ENCODE measurements at places on chromosomes 11 and 22. TPM values are rescaled to one million over a fixed set of nuclear protein-coding genes. Genes with fewer than 3 reads are reported as not detected.

KRTAP5-1 gene
- total RNA-seq = not detected

GRCh38 chr11:97567801-97568200, 1178.0 kb downstream of the JRKL start:
- no peaks in the 10 kb centered on the region for H3K36me3 ChIP-seq
- H3K4me1 ChIP-seq = no peaks in the 10 kb centered on the region
- no peak overlapping the region for H3K27ac ChIP-seq
- DNase-seq = no peak
- no peaks in the 10 kb centered on the region for H3K27me3 ChIP-seq

DNA sequence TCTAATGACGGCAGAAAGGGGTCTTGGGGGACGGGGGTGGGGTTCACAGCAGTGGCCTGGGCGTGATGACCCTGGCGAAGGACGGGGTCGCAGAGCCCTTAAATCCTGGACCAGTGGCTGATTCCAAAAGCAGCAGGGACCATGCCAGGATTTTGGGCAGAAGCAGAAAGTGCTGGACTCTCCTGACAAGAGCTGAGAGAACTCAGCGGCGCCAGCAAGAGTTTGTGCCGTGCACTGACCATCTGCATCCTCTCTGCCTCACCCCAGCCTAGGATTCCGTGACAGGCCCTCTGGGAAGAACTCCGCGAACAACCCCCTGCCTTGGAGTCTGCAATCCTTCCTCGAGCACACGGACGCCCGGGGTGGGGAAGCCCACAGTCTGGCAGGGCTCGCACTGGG, 644 bp upstream of the NDUFV1 start:
- DNase-seq = no peak
- H3K27me3 ChIP-seq = no peaks in the 10 kb centered on the region
- peaks cover 11% of the 10 kb centered on the region for H3K4me1 ChIP-seq
- H3K27ac ChIP-seq = peak overlapping the region; percentile 77
- peak overlapping the region; percentile 95 for H3K4me3 ChIP-seq
- no peaks in the 10 kb centered on the region for H3K36me3 ChIP-seq

DNA sequence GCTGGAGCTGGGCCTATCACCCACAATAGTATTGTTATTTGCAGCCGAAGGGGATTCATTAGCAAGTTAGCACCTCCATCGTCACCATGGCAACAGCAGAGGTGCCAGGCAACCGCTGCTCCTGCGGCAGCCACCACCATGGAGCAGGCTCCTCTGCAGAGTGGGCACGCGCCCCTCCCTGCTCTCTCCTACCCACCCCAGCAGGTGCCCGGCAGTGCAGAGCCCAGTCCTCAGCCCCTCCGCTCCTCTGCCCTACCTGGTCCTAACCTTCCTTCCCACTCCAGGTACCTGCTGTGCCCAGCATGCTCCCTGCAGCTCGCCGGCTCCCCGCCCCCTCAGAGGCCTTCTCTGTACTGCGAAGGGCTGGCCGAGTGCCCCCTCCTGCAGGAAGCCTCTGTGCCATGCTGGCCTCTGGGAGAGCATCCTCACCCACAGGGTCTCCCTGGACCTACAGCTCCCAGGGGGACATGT, 3.6 kb downstream of the DUSP8 start:
- peaks cover 14% of the 10 kb centered on the region for H3K4me1 ChIP-seq
- H3K4me3 ChIP-seq = no peak overlapping the region
- H3K27ac ChIP-seq = no peak overlapping the region
- H3K27me3 ChIP-seq = no peaks in the 10 kb centered on the region
- no peaks in the 10 kb centered on the region for H3K36me3 ChIP-seq

Measured in Panc1 (cell line).